ENCODE measurements at places on chromosomes 5 and 9.

DNA sequence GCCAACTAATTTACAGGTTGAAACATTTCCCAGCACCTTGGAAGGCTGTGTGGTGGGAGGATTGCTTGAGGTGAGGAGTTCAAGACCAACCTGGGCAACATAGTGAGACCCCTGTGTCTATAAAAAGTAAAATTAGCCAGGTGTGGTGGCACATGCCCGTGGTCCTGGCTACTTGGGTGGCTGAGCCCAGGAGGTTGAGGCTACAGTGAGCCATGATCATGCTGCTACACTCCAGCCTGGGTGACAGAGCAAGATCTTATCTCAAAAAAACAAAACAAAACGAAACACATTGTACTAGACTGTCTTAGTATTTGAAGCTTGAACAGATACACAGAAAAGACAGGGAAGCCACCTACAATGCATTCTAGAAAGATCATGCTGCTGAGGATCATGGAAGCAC is 2.8 kb upstream of the HSDL2 start:
- no peak for DNase-seq

DNA sequence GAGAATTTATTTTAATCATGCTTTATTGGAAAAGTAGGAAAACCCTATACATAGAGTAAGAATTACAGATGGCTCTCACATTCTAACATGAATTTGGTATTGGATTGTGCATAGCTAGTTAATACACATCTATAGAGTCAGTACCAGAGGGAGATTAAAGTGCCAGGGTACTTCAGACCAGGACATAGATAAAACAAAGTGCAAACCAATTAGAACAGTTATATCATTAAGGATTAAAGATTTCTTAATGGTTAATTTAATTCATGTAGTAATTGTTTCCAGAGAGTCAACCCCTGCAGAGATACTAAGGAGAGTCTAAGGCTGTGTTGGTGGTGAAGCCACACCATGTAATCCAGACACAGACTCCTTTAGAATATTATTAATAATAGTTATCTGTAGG is 8.8 kb downstream of the ISOC1 start:
- no peak for DNase-seq

GRCh38 chr9:85859765-85860164 is 81.2 kb upstream of the NAA35 start:
- DNase-seq: no peak

GRCh38 chr9:77013206-77013931 is 6.1 kb upstream of the FOXB2 start:
- DNase-seq: no peak

GRCh38 chr9:104536756-104537155 is at the start of gene OR13C3:
Gene OR13C3 (minus strand): TSS chr9:104536856. CDS start chr9:104536723, 133 bp downstream.
- no peak for DNase-seq

- no peak for DNase-seq
Measured at GRCh38 chr9:86975036-86975435, 27.7 kb upstream of the GAS1 start.

DNA sequence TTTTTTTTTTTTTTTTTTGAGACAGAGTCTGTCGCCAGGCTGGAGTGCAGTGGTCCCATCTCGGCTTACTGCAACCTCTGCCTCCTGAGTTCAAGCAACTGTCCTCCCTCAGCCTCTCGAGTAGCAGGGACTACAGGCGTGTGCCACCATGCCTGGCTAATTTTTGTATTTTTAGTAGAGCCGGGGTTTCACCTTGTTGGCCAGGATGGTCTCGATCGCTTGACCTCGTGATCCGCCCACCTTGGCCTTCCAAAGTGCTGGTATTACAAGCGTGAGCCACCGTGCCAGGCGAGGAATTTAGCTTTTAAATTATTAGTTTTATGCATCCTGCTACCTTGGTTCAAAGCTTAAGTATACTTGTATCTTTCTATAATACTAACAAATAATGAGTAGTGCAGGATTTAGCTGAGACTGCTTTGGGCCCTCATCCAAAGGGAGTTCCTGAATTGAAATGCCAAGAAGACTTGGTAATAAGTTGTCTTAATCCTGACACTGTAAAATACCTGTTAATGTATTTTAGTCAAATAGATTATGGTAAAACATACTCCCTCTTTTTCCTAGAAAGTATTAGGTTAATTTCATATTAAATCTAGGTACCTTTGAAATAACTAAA is 5.0 kb downstream of the CDC42SE2 start:
- no peak for DNase-seq

- no peak for DNase-seq
Measured at GRCh38 chr9:86774116-86774515, 173.2 kb downstream of the GAS1 start.

GRCh38 chr5:82393951-82394350 is 115.8 kb upstream of the RPS23 start:
- DNase-seq: no peak

DNA sequence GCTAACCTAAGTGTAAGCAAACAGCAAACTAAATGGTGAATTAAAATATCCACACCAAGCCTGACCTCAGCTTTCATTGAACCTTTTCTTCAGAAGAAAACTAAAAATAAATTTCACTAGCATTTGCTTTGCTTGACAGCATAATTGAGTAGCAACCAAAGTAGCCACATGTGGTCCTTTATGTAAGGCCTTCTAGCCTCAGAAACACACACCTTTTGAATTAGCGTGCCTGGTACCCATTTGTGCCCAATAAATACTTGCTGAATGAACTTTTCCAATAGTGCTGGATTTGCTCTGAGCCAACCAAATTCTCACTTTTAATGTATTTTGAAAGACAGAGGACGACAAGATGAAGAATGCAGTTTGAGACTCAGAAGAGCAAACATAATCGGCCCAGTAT is 2.1 kb upstream of the NIPBL start:
- no peak for DNase-seq

GRCh38 chr9:78502566-78502965 is 205.6 kb downstream of the PSAT1 start:
- DNase-seq: no peak

DNA sequence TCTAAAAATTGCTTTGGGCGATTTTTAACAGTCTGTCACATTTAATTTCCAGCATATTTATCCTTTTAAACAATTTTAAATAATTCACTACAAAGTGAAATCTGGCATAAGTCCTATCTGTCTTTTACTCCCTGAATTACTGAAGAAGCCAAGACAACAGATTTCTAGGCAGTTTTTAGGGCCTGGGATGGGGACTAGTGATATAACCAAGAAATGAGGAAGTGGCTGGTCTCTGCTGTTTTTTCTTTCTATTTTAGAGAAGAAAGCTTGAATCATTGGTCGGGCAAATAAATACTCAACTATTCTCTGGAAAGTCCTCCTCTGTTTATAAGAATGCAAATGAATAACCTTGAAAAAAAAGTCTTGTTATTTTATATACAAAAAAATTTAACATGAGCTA is 79.7 kb upstream of the SSBP2 start:
- DNase-seq: no peak

DNA sequence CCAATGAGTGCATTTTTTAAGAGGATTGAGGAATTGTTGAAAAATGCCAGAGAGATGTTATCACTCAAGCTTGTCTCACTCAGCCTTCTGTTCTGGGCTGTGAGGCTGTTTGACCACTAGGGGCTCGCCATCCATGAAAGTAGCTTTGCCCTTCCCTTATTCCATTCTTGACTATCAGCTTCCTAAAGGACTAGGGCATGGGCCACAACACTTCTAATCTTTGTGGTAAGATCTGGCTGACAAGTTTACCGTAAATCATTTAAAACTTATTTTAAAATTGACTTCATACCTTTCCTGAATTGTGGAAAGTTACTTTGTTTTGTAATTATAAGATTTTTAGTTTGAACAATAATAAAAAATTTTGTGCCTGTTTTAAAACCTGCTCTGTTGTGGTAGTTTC is 49.5 kb downstream of the TJP2 start:
- DNase-seq: no peak

DNA sequence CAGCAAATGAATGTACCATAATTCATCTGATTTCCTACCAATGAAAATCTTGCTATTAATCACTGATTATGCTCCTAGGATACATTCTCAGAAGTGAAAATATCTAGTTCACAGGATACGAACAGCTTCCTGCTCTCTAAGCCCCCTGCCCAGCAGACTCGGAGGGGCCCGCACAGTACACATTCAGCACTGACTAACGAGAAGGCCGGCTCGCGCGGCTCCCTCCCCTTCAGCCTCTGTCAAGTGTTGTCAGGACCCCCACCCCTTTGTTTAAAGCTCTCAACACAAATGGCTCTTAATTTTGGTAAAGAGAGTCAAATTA is 82.0 kb downstream of the PRRT1B start:
- no peak for DNase-seq

DNA sequence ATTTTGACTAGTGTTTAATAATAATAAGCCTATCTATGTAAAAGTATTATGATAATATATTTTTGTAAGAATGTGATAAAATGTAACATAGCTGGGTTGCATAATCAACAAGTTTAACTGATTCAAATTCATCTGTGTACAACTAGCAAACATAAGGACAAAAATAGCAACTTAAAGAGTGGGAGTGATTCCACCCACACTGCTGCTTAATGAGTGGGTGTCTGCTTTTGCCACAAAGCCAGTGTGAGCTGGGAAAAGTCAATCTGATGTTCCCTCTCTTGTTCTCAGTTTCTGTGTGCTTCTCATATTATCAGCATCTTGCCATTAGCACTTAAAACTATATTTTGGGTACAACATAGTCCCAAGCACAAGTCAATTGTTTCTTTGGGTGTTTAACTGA is 111.1 kb upstream of the DPYSL3 start:
- no peak for DNase-seq

GRCh38 chr5:105057001-105057436 is 1494.4 kb upstream of the NUDT12 start:
- no peak for DNase-seq

DNA sequence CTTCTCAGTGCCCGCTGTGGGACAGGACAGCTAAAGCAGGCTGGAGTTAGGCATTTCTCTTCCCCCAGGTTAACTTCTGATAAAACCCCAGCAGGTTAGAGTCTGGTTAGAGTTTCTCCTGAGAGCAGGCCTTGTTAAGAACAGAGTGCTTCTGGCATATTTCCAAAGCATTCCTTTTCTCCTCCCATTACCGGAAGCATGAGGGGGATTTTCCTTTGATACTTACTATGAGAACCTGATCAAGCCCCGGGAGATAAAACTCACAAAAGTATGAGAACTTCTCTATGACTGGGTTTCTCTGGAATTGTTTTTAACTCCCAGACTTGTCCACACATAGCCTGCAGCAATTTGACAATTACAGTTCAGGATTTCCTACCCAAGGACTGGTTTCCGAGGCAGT is 77.4 kb upstream of the MAST4 start:
- no peak for DNase-seq

GRCh38 chr5:147098233-147098790 is 136.5 kb upstream of the STK32A start:
- no peak for DNase-seq

GRCh38 chr9:121830441-121831140 is 179.2 kb downstream of the DAB2IP start:
- DNase-seq: no peak

GRCh38 chr5:148924817-148925216 is 98.4 kb downstream of the ADRB2 start:
- no peak for DNase-seq

GRCh38 chr9:120383999-120384924 is 195.7 kb downstream of the CDK5RAP2 start:
- no peak for DNase-seq

DNA sequence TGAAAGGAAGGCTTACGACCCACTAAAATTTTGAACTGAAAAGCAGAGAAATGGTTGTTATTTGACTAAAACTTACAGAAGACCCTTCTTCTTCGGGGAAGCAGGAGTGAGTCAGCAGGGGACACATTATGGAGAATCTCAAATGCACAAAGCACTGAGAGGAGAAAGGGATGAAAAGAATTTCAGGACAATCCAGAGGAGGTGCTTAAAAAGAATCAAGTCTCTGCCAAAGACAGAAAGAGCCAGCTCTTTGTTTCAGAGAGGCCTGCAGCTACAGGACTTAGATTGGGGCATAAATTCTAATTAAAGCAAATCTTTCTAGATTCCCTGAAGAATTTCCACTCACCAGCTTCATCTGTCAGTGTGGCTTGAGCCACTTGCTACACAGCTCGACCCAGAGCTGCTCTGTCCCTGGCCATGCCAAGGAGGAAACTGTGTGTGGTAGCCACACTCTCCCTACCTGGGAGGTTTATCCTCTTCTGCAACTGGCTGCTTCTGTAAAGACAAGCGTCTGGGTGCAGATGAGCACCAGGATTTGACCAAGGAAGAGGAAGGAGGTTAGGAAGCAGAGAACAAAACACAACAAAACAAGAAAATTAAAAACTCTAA is 89.9 kb downstream of the SEMA5A start:
- no peak for DNase-seq

DNA sequence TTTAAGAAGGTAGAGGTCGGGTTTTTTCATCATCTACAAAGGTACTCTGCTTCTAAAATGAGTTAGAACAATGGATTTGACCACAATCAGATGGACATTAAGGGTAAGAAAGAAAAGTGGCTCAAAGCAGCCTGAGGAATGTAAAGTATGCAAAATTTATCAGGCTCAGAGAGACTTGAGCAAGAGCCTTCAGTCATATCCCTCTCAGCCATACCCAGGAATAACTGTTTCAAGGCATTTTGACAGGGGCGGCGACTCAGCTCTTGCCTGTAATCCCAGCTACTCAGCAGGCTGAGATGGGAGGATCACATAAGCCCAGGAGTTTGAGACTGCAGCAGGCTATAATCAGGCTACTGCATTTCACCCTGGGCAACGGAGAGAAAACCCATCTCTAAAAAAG is 38.8 kb upstream of the ANXA2R start:
- DNase-seq: no peak

GRCh38 chr5:172335721-172336120 is 52.2 kb upstream of the UBTD2 start:
- DNase-seq: no peak

- DNase-seq: no peak
Measured at GRCh38 chr9:108316630-108317029, 539.2 kb downstream of the ACTL7B start.

- no peak for DNase-seq
Measured at GRCh38 chr9:79877943-79878602, 306.3 kb downstream of the TLE4 start.

- DNase-seq: no peak
Measured at GRCh38 chr9:14337615-14338014, 23.7 kb upstream of the NFIB start.

DNA sequence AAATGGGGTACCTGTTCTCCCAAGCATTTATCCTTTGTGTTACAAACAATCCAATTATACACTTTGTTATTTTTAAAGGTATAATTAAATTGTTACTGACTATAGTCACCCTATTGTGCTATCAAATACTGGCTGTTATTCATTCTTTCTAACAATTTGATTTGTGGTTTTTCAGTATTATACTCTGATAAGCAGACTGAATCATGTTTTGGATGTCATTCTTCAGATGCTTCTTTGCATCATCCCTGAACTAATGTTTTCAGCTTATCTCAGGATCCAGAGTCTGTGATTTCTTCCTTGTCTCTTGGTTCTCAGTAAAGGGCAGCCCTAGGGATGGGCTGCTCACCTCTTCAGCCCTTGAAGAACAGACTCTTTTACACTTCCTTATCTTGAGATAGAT is 177.8 kb upstream of the SGCD start:
- no peak for DNase-seq

- DNase-seq: no peak
Measured at GRCh38 chr5:132380741-132381140, 11.2 kb downstream of the SLC22A5 start.
